ENCODE measurements at places on chromosomes 11 and 22.

- H3K27me3 ChIP-seq: no peaks in the 10 kb centered on the region
- peaks cover 37% of the 10 kb centered on the region for H3K4me1 ChIP-seq
- DNase-seq: peak; percentile 88
- H3K4me3 ChIP-seq: no peak overlapping the region
These were observed 33.9 kb upstream of the FJX1 start for GRCh38 chr11:35584321-35584720.

DNA sequence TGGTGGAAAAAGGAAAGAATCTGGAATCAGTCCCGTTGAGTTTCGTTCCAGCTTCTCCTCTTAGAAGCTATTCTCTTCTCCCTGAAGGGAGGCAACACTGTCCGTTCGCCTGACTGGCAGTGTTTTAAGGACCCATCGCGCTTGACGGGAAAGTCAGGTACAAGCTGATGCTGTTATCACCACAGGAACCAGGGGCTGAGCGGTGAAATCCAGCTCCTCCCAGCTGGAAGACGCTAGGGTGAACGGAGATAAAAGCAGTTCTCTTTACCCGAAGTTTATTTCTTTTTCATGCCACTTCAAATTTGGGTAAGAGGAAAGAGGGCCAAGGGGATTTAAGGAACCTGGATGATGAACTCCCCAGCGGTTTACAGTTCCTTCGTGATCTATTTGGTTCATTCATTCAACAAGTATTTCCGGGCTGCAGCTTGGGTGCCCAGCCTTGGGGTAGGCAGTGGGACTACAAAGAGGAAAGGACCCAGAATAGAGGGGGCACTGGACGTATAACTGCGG, 551 bp upstream of the DEUP1 start:
- no peaks in the 10 kb centered on the region for H3K4me1 ChIP-seq
- DNase-seq: no peak
- peaks cover 12% of the 10 kb centered on the region for H3K27me3 ChIP-seq
- H3K4me3 ChIP-seq: no peak overlapping the region
- H3K36me3 ChIP-seq: no peaks in the 10 kb centered on the region
- no peak overlapping the region for H3K27ac ChIP-seq

- peaks cover 54% of the 10 kb centered on the region for H3K36me3 ChIP-seq
- H3K27ac ChIP-seq: no peak overlapping the region
- no peak overlapping the region for H3K4me3 ChIP-seq
- H3K27me3 ChIP-seq: no peaks in the 10 kb centered on the region
These were observed 26.5 kb downstream of the ARHGAP1 start for GRCh38 chr11:46673713-46674462.

DNA sequence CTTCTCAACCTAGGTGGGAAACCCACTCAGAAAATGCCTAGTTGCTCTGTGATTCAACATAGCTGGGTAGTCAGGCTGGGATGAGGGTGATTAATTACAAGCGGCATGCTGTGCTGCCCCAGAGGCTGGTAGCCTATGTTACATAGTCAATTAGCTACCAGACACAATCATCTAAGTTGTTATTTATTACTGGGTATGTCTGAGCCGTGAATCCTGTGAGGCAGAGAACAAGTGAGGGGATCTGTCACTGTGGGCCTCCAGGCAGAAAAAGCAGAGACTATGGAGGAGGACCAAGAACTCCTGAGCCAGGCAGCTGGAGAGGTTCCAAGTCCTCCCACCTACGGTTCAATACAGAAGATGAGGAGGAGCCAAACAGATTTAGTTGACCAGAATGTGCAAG, 186.6 kb upstream of the BDNF start:
- no peak overlapping the region for H3K27ac ChIP-seq
- no peaks in the 10 kb centered on the region for H3K27me3 ChIP-seq
- H3K4me3 ChIP-seq: no peak overlapping the region
- peaks cover 2% of the 10 kb centered on the region for H3K4me1 ChIP-seq
- H3K36me3 ChIP-seq: no peaks in the 10 kb centered on the region

GRCh38 chr22:33149611-33150010, 91.4 kb upstream of the SYN3 start:
- H3K4me3 ChIP-seq: no peak overlapping the region
- H3K4me1 ChIP-seq: no peaks in the 10 kb centered on the region
- DNase-seq: no peak
- no peaks in the 10 kb centered on the region for H3K27me3 ChIP-seq
- H3K36me3 ChIP-seq: no peaks in the 10 kb centered on the region

Measured in IMR-90 (cell line).